ENCODE measurements at places on chromosomes 5 and 9.
A peak's percentile ranks its signal among the peaks of the same experiment; 100 is the strongest.

GRCh38 chr5:180669661-180670060 is 20.3 kb upstream of the FLT4 start:
- DNase-seq = no peak

DNA sequence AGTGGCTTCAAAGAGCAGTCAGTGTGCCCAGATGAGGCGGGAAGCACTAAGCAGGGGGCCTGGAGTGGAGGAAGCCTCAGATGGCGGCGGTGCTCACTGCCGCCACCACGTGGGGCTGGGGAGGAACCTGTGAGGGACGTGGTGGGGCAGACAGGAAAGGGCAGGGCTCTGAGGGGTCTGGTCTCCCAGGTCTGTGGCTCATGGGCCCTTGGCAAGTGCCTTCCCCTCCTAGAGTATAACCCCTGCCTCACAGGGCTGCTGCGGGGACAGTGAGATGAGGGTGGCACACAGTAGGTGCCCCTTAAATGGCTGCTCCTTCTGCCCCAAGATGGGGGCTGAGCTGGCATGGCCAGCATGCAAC is 26.6 kb downstream of the NR5A1 start:
- peak; percentile 39 for DNase-seq

- no peak for DNase-seq
These were observed 63.6 kb downstream of the CCDC192 start for GRCh38 chr5:127766676-127767335.

DNA sequence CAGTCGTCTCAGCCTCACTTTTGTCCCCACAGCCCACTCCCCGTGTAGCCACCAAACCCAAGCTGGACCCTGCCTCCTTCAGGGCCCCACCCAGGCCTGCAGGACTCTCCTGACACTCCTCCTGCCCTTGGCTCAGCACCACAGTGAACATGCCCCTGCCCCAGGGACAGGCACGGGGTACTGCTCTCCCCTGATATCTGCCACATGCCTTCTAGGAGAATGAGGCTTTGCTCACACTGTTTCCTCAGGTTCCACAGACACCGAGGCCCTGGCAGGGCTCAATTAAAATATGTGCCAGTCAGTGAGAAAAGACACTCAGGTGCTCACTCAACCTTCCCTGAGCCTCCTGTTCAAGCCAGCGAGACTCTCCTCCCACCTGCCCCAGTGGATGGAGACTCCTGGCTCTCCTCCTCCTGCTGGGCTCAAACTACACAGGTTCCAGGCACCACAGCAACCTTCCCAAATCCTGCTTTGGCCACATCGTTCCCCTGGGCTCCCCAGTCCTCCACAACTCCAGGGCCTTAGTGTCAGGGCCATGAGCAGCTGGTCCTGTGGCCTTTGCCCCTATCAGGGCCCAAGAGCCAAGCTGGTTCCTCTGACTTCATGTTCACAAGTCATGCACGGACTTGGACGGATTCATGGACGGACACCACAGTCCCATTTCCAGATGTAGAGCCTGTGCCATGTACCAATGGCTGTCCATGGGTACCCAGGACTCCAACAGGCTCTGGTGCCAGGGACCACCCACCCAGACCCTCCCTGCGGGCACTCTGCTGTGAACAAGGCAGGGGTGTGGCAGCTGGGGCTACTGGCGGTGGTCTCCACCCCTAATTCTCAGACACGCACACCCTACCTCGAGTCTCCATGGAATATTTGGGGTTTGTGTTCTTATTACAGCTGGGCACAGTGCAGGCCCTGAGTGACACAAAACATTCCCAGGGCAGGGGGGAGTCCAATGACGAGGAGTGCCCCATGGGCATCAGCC is 36.6 kb downstream of the BICD2 start:
- DNase-seq = no peak

- DNase-seq = no peak
These were observed 68.7 kb upstream of the LARP1 start for GRCh38 chr5:154686490-154686889.

GRCh38 chr5:68367717-68368116 is 152.2 kb downstream of the PIK3R1 start:
- no peak for DNase-seq

DNA sequence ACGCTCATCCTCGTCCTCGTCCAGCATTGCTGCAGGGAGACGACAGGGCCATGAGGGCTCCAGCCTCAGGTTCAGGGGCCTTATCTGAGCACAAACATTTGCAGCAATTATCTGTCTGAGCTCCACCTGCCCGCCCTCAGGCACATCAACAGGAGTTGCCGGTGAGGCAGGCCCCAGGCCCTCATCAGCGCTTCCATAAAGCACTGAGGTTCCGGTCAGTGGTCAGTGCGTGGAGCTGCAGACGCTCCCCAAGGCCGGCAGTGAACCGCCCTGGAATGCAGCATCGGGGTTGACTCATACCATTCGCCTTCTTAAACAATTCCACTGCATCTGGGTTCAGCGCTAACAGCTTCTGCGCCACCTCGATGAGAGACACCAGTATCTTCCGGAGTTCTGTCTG is 15.2 kb downstream of the UBAC1 start:
- no peak for DNase-seq
